ENCODE measurements at places on chromosomes 1 and 21.

DNA sequence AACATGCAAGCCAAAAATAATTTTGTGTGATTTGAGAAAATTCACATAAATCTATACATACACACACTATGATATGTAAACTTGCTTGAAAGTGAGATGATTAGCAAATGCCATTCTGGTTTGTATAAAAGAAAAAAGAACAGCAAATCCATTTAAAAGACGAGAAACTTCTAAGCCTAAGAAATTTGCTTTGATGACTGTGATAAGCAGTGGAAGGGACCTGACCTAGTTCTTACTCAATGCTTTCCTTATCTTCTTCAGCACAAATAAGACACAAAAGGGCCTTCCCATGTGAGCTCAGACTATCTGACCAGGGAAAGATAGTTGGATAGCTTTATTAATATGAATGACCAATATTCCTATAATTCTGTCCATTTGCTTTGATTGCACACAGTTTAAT is 25.3 kb upstream of the NMNAT2 start:
- no peak for DNase-seq

DNA sequence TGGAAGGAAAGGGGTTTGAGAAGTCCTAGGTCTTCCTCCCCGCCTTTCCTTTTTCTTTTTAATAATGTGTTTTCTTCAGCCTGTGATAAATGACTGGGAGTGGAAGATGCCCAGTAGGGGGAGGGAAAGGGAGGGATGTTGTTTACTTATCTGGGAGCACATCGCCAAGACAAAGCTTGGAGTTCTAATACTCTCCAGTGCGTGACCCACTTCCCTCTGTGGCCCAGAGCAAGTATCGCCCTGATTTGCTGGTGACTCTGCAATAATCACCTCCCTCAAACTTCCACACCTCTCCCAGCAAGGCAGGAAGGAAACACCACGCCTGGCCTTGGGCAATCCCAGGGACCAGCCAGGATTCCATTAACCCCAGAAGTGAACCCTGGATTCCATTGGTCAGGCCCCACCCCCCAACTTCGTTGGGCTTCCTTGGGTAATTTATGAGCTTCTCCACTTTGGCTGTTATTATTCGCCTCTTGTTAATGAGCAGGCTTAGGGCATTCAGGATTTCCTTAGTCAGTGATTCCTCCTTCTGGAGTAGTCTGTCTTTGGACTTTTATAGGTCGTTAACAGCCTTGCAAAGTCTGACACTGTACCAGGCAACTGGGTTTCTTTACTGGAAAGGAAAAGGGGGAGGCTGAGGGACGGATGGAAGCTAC is 24.3 kb upstream of the GRHL3 start:
- no peak for DNase-seq

GRCh38 chr1:203325418-203326091 is 20.2 kb downstream of the BTG2 start:
- no peak for DNase-seq

DNA sequence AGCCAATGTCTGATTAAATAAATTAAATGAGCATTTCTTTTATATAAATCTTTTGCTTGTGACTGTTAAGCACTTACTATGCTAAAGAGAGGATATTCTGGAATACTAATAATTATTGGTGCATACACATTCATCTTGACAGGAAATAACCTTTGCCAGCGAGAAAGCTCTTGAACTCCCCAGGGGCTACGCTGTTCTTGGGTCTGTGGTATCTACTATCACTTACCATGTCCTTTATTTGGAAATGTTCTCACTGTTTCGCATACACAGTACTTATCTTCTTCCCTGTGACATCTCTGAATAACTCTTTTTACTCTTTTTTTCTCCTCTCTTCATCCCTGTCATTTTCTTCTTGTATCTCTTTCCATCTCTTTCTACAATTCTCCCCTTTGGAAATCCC is 178.7 kb downstream of the GABPA start:
- DNase-seq, result no peak

DNA sequence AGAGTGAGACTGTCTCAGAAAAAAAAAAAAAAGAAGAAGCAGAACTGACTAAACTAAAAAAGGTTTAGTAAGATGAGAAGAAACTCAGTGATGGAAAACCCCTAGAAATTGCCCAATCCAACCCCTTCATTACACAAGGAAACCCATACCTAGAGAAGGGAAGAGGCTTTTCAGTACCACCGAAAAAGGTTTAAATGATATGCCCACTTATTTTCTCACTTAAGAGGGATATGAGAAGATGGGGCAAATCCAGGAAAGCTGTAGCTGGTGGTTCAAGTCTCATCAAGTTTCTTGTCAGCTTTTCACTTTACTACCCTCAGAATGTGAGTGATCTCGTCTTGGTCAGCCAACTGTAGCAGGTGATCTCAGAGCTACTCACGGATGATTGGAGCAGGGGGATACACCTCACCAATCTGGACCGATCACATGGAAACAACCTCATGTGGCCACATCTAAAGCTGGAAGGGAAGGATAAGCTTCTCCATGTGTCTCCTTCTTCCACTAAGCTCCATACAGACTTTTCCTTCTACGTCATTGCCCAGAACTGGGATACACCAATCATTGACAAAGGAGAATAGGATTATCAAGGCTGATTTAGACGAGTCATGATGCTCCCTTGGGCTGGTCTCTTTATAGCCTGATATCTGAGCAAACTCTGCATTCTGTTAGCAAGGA is 126.7 kb upstream of the POU3F1 start:
- DNase-seq, result no peak

GRCh38 chr1:158257888-158258287 is 3.7 kb downstream of the CD1A start:
- no peak for DNase-seq

DNA sequence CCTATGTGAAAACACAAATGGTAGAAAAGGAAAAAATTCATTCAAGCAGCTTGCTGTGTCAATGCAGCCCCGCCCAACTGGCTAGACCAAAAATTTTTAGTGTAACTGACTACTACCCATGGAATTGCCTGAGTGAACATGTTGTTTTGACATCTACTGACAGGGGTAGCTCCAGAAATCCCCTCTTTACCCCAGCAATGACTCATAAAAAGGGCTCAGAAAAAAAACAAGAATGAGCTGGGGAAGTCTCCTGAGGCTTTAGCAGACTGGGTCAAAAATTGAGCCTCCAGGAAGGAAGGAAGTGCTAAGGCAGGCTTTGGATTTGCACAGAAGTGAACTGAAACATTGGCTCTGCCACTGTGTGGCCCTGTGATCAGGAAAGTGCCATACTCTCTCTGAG is 24.4 kb upstream of the FGGY start:
- DNase-seq, result no peak

GRCh38 chr1:78143152-78143551 is 97.4 kb downstream of the GIPC2 start:
- peak; percentile 24 for DNase-seq

DNA sequence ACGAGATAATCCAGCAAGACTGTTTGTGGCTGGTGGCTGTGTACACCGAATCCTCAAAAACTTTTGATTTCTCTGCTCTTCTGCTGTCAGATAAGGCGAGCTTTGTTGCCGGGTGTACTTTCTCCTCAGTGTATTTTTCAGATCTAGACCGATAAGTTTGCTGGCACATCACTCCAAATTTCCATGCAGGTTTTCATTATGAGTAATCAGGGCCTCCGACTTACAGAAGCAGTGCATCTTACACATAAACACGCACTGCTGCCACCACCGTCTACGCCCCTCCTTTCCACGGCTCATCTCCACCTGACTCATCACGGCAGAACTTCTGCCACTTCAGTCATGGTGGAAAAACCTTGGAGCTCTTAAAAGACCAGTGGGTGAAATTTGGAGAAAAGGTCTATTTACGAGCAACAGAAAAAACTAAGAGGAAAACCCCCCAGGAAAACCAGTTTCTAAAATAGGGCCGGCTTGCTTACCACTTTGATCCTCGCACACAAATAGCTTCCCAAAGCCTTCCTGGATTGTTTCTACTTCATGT is 7.7 kb downstream of the ZBTB21 start:
- no peak for DNase-seq

- no peak for DNase-seq
Measured at GRCh38 chr1:235430991-235431390, 63.8 kb downstream of the TBCE start.

All from KG1 (cell line).